ENCODE measurements at places on chromosomes 6 and 20. TPM values are rescaled to one million over a fixed set of nuclear protein-coding genes. Genes with fewer than 3 reads are reported as not detected.

Gene SLC17A5
- total RNA-seq, result 36.8 TPM

Gene SLC12A5
- total RNA-seq, result not detected

Gene ALDH5A1
- 4.6 TPM for total RNA-seq

Gene MEP1A
- total RNA-seq, result not detected

Gene PDYN
- total RNA-seq, result not detected

Gene PGBD1
- 8.3 TPM for total RNA-seq

Gene CCHCR1
- total RNA-seq, result 31.6 TPM

Gene RAMACL
- 4.7 TPM for total RNA-seq

Gene BPI
- 4.1 TPM for total RNA-seq

Gene RAB5IF
- 52.0 TPM for total RNA-seq

Gene SDHAF4
- not detected for total RNA-seq

Gene MUCL3
- total RNA-seq, result not detected

Gene C6orf141
- total RNA-seq, result 0.54 TPM

Gene LY6G6F
- total RNA-seq, result not detected

Gene B4GALT5
- 45.3 TPM for total RNA-seq

Gene MCHR2
- total RNA-seq, result not detected

Gene SPEF1
- 0.27 TPM for total RNA-seq

Gene DSTN
- total RNA-seq, result 1,977 TPM

Gene HECA
- total RNA-seq, result 58.3 TPM

Gene TRIM26
- 36.1 TPM for total RNA-seq

Gene PROKR2
- total RNA-seq, result not detected

Gene OSER1
- total RNA-seq, result 34.4 TPM

Gene RHAG
- total RNA-seq, result not detected

Gene GNMT
- 3.3 TPM for total RNA-seq

Gene ADGB
- not detected for total RNA-seq

Gene GRM4
- not detected for total RNA-seq

Gene BPIFB4
- total RNA-seq, result not detected

Gene C6orf52
- total RNA-seq, result not detected

Gene WFDC2
- total RNA-seq, result not detected

All from thoracic aorta (tissue), 2 donors.